T-helper 2 cell (primary cell): ENCODE measurements at places on chromosomes 3 and 15.
A peak's percentile ranks its signal among the peaks of the same experiment; 100 is the strongest.

DNA sequence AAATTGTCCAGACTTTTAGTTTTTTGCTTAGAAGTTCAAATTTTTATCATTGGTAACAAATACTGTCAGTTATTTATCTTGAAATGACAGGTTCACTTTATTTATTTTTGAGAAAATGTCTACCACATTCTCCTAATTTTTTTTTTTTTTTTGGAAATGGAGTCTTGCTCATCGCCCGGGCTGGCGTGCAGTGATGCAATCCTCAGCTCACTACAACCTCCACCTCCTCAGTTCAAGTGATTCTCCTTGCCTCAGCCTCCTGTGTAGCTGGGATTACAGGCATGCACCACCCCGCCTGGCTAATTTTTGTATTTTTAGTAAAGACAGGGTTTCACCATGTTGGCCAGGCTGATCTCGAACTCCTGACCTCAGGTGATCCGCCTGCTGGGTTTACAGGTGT, 16.1 kb upstream of the EBLN2 start:
- no peak for DNase-seq

DNA sequence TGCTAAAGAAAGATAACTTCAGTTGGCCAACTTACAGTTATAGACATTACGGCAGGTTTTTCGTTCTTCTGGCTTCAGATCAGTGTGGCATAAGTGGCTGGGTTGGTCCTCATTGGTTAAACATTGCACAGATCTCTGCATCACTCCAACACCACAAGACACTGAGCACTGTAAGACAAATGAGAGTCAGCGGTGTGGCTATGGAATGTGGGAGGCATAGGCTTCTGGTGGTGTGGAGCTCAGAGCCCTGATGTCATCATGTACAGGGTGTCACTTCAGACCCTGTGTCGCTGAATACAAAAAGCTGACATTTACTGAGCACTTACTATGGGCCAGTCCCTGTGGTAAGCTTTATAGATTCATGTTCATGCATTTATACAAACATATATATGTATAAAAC, 146.0 kb downstream of the ADAMTS9 start:
- no peak for DNase-seq

DNA sequence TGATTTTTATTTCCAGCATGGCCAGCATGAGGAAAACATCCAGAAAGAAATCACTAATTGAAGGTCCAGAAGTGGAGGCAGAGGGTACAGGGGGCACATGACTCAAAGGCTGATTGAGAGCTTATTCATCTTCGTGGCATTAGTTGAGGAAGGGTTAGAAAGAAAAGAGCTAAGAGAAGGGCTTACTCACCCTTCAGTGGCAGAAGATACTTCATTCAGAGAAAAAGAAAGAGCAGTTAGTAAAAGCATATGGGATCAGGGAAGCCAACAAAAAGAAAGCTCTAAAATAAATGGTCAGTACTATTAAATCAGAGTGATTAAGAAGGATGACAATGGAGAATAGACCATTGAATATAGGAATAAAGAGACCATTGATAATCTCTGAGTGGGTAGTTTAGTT, 25.2 kb downstream of the GAP43 start:
- no peak for DNase-seq

DNA sequence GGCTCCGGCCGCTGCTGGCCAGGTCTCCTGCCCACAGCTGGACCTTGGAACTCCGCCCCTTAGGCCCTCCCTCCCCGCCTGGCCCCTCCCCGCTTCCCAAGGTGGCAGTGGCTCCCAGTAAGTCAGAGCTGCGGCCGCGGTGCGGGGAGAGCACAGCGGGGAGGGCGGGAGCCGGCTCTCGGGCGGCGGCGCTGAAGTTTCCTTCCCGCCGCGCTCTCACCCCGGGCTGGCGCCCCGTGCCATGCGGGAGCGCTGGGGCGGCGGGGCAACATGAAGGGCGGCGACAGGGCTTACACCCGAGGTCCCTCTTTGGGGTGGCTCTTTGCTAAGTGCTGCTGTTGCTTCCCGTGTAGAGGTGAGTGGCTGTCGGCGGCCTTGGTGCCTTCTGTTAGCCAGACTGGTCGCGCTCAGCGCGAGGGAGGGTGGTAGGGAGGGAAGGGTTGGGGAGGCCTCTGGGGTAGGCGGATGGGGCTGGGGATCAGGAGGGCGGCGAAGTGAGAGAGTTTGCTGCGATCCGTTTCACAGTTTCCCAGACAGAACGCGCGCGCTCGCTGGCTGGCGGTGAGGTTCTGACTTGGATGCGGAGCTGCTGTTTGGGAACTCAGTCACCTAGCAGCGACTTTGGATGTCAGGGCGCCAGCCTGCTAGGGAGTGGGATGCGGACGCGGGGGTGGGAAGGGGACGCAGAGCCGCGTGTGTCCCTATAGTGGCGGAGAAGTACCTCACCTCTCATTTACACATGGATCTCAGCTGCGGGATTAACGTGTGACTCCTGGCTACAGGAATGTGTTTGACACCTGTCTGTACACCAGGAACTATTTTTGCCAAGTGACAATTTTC, 145.5 kb upstream of the UMPS start:
- DNase-seq = peak; percentile 17

DNA sequence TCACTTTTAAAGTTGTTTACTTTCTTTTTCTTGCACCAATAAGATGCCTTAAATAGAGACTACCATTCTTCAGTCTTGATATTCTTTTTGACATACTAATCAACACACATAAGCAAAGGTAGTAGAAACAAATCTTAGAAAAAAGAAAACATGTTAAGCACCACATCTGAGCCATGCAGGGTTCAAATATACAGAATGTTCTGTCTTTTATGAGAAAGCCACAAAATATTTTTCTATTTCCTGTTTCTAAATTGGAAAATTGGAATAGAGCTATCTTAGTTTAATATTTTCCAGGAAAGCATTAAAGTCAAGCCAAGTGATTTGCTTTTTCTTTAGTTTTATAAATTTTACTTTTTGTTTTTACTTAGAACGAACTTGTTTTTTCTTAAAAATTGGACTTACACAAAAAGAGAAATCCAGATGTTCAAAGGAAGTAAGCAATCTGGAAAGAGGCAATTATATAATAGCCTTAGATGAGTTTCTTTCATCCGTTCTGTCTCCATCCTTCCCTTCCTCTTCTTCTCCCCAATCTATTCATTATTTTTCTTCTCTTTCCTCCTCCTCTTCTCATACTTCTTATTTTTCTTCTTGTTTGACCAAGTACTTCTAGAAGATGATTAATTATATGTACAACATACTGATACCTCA, 731.7 kb downstream of the SQOR start:
- no peak for DNase-seq

GRCh38 chr3:51385621-51386091, 565 bp downstream of the MANF start:
- DNase-seq = no peak

DNA sequence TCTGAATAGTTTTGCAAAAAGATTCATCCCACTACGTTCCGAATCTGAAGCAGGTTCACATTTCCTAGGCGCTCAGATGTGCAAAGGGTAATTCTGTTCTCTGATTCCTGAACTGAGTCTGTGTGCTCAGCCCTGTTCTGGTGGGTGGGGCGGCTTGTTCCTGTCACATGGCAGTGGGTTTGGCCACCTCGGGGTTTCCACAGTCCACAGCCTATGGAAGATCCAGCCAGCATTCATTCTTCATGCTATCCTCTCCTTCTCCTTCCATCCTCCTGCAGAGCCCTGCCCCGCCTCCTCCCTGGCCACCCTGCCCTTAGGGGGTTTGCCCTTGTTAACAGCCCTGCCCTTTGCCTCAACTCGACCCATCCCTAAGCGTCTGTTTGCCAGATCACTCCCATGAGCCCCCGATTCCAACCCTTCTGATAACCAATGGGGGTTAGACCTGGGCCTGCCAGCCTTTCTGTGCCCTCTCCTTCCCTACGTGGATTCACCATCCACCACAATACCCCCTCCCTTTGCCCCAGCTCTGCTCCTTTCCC, 31.0 kb downstream of the PRR20G start:
- DNase-seq = no peak

DNA sequence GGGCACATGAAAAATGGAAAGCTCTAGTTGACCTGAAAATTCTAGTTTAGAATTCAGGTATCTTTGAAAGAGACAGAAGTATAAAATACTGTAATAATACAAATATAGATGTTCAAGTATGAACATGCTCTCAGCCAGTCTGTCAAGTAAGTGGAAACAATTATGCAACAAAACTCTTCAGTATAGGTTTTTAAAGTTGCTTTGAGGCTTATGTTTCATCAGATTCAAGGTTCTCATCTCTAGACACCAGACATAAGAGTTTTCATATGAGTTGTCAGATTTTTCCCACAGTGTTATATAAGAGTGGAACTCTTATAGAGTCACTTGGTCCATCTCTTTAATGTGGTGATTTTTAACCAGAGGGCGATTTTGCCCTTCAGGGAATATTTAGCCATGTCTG, 22.0 kb downstream of the CMSS1 start:
- no peak for DNase-seq

- no peak for DNase-seq
These were observed 185.9 kb downstream of the SUCLG2 start for GRCh38 chr3:67468511-67468910.

DNA sequence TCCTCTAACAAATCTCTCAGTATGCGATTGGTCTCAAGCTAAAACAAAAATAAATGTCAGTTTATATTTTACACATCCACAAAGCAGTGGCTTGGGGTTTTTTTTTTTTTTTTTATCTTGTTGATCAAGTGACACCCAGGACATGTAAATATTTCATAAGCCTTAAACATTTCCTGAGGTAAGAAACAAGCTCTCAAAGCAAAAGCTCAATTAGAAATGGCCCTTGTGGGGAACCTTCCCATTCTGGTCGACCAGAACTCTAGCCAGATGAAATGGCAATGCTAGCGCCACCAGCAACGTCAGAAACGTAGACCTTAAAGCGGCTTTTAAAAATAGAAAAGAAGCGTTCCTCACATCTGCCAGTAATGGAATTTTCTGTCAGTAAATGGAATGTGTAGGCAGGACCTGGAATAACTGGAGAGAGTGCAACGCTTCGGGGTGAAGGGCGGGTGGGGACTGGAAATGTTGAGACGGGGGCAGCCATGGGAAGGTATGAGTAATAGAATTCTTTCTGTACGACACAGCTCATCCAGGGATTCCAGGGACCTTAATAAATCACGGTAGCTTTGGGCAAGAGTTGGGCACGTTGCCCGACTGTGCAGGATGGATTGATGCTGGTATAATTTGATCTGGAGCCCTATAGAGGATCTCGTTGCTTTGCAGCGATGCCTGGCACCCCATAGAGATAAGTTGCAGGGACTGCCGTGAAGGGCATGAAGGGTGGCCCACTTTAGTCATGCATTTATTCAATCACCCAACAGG, 44.4 kb downstream of the BTD start:
- DNase-seq = no peak

DNA sequence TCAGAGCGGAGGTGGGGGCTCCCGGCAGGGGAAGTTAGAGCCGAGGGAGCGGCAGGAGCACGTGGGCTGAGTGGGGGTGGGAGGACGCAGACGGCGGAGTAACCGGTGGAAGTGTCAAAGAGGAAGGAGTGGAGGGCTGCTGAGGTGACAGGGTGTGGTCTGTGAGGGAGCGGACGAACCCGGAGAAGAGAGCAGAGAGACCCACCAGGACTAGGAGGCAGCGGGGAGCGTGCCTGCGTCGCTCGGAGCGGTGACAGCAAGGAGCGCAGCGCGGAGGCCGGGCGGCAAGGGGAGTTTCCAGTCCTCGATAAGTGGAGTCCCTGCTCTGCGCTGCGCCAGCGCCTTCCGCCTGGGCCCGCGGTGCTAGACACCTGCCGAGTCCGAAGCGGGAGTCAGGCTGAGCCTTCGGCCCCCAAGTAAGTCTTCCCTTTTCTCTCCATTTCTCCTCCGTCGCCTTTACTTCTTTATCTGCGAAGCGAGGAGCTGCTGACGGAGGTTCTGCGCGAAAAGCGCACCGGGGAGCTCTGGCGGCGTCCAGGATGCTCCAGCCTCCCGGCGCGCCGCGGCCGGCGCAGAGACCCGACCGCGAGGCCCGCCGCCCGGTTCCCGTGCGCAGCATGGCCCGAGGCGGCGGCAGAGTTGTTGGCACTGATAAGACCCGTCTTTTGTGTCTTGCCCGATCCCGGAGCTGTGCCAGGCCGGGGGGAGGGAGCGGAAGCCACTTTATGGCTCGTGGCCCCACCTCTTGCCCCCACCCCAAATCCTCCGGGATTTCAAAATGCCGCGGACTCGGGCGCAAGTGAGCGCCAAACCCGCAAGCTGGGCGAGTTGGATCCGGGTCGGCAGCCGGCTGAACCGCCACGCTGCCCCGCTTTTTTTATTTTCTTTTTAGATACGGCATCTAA, 533.0 kb upstream of the SEMA6D start:
- DNase-seq = peak; percentile 15

DNA sequence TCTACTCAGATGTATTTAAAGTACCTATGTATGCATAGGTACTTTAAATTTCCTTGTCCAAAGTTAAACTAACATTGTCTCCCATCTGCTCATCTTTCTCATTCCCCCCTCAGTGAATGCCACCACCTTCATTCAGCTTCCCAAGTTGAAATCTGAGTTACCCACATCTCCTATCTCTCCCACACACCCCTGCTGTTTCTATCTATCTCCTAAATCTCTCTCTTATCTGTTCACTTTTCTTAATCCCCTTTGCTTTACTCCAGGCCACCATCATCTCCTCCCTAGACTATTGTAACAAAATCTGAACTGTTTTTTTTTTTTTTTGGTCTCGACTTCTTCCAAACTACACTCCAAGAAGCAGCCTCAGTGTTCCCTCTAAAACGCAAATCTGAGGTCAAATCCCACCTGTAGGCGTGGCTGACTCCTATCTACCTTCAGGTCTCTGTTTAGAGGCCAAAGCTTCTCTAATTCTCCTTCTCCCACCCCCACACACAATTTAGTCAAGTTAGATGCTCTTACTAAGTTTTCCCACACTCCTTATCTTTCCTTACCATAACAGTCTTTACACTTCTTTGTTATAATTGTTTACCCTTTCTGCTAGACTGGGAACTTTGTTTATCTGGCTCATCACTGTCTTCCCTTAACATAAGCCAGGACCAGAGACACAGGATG, 3.5 kb upstream of the NEO1 start:
- no peak for DNase-seq

- DNase-seq = no peak
These were observed 465.2 kb upstream of the TPRG1 start for GRCh38 chr3:188706599-188706998.

DNA sequence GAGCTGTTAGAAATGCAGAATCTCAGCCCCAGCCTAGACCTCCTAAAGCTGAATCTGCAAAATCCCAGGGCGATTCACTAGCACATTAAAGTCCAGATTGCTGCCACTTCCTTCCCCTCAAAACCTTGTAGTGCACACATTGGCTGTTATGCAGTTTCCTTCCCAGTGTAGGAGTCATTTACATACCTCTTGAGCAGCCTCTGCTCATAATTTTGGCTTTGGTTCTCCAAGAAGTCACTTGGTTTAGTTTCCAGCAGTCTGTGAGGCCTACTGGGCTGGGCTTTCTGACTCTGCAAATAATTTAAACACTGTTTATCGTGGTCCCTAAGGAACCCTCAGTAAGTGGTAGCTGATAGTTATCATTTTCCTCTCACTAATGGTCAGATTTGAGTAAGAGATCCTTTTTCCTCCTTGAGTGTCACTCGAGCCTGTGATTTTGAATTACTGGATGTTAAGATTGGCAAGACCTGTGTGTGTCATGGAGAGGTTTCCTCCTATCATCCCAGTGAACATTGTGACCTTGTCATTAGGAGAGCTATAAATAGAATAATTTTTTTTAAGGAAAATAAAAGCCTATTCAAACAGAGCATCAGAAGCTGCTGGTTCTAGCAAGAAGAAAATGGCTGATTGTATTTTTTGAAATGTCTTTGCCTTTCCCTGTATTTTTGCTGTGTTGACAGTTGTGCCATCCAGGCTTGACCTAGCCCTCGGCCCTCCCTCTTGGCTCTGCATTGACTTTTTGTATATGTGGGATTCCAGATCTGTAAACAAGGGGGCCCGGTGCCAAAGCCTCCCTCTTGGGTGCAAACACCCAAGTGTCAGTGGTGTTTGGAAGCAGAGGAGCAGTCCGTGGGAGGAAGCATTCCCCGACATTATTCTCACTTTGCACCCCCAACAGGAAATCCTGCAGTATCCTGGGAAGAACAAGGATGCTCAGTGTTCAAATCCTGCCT, 134.8 kb upstream of the ANKRD28 start:
- no peak for DNase-seq
